ENCODE measurements at places on chromosomes 16 and 17.
A peak's percentile ranks its signal among the peaks of the same experiment; 100 is the strongest.

- DNase-seq, result no peak
These were observed 7.1 kb downstream of the CORO7 start for GRCh38 chr16:4409081-4409932.

- DNase-seq, result no peak
These were observed 102.2 kb downstream of the RAB11FIP4 start for GRCh38 chr17:31493656-31494155.

DNA sequence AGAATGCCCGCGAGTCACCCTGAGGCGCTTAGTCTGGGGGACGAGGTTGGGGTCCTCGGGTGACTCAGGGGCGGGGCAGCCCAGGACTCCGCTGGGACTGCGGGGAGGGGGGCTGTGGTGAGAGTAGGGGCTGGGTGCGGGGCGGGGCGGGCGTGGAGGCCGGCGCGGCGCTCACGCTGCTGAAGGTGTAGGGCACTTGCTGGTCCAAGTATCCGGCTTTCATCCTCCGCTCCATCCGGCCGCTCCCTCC, 832 bp downstream of the ETV4 start:
- DNase-seq, result no peak

- no peak for DNase-seq
These were observed 84.7 kb downstream of the PLCG2 start for GRCh38 chr16:81863630-81864352.

DNA sequence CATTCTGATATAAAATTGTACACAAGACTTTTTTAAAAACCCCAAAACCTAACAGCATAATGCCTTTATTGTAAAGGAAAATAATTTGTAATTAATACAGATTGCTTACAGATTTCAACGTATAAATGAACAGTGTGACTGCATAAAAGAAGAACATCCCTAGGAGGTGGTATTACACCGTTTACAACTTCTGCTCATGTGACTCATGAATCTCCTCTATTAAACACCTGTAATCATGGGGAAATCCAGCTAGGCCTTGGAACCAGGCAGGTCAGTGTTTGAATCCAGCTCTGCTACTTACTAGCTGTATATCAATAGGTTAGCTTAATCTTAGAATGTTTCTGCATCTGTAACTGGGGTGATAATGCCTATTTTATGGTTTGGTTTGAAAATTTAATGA, 15.2 kb downstream of the RABEP1 start:
- no peak for DNase-seq

DNA sequence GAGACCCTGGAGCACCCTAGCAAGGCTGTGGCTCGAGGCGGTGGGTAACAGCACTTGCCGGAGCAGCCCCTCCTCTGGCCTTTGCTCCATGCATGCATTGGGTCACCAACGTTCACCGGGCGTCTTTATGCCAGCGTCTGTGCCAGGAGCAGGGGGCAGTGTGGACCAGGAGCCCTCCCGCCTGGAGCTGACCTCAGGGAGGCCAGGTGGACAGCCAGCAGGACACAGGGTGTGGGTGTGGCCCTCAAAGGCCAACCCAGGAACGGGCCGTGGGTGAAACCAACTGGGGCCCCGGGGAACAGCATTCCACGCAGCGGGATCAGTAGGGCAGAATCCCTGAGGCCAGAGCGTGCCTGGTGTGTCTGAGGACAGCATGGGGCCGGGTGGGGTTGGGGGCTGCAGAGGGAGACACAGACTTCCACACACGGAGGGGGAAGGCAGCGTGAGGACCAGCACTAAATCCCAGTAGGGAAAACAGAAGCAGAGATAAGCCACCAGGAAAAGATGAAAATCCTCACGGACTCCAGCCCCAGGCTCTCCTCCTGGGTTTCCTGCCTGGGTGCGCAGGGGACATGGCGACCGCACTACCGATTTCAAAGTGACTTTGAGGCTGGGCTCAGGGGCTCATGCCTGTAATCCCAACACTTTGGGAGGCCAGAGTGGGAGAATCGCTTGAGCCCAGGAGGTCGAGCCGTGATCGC, 2.9 kb upstream of the CD7 start:
- no peak for DNase-seq

DNA sequence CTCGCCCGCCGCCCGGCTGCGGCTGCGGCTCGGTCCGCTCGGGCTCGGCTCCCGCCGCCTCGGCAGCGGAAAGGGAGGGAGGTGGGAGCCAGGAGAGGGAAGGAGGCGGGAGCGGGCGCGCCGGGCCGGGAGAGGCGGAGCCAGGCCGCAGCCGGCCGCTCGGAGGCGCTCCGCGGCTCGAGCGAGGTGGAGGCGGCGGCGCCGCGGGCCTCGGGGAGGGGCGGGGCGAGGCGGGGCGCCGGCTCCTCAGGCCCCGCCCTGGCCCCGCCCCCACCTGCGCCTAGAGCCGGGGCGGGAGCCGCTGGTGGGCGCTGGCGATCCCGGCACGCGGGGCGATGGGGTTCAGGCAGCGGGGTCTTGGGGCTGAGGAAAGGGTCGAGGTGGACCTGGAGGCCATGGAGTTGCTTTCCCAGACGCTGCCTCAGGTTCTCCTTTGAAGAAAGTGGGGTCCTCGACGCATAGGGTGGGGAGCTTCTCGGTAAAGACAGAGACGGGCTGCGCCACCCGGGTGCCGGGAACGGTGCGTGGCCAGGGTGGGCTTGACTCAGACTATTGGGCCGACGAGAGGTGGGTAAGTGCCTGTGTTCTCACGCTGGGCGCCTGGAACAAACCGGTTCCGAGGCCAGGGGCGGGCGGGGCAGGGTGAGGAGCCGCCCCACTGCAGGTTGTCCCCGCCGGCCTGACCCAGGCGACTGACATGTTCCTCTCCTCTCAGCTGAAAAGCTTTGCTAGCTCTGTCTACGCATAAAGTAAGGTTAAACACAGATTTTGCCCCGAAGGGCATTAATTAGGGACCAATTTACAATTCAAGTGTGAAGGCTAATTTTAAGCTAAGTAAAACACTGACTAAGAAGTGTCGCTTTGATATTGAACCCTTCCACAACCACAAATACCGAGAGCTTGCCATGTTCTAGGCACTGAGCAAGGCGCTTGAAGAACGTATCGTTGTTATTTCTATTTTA, at the start of gene CMTM4:
Gene CMTM4 (minus strand): TSS at position 75 of the 962 bp plus-strand sequence. CDS start 218 bp downstream, outside the sequence.
- DNase-seq, result peak; percentile 81

GRCh38 chr17:10087355-10087754, 111.1 kb downstream of the GAS7 start:
- DNase-seq, result no peak

GRCh38 chr16:9071377-9071776, 20.1 kb upstream of the HAPSTR1 start:
- no peak for DNase-seq

DNA sequence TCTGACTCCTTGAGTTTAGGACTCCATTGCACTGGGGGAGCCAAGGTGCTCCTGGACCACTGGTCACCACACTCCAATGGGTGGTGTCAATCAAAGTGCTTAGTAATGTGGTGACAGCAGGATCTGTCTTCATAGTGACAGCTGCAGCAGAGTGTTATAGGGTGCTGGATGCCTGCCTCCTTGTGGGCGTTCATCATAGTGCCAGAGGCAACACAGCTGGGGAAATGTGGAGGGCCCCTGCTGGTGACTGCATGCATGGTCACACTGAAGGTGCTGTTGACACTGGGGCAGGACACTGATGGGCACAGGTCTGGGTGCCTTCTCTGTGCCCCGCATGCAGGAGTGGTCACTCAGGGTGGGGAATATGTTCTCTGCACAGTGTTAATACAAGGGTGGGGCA, 177.5 kb upstream of the CDH8 start:
- no peak for DNase-seq
